ENCODE measurements at places on chromosomes 4 and X.

DNA sequence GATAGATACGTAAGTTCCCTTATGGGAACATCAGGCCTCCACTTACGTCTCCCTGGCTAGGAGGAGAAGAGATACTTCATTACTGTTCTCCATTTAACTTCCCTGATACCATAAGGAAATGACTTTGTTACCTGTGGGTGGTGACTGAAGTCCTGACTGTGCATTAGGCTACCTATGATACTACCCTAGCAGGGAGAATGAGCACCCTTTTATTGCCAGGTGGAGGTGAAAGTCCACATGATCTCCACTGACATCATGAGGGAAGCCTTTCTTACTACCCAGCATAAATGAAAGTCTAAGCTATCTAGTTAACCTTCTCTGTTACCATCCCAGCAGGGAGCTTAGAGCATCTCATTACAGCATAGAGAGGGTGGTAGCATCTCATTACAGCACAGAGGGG, 24.4 kb upstream of the LAMTOR3 start:
- H3K36me3 ChIP-seq: peaks cover 49% of the 10 kb centered on the region
- no peak overlapping the region for H3K27ac ChIP-seq
- no peak for DNase-seq
- H3K4me1 ChIP-seq: no peaks in the 10 kb centered on the region
- no peak overlapping the region for H3K4me3 ChIP-seq
- H3K27me3 ChIP-seq: no peaks in the 10 kb centered on the region

GRCh38 chr4:1445716-1446445, 39.6 kb upstream of the NKX1-1 start:
- H3K27ac ChIP-seq: no peak overlapping the region
- no peaks in the 10 kb centered on the region for H3K4me1 ChIP-seq
- no peak overlapping the region for H3K4me3 ChIP-seq
- DNase-seq: peak; percentile 59
- H3K36me3 ChIP-seq: no peaks in the 10 kb centered on the region

- no peak overlapping the region for H3K4me3 ChIP-seq
- no peaks in the 10 kb centered on the region for H3K27me3 ChIP-seq
- peaks cover 15% of the 10 kb centered on the region for H3K4me1 ChIP-seq
- peak overlapping the region; percentile 33 for H3K27ac ChIP-seq
- no peaks in the 10 kb centered on the region for H3K36me3 ChIP-seq
- no peak for DNase-seq
Observed at GRCh38 chr4:128525387-128525786, 237.8 kb upstream of the PGRMC2 start.

GRCh38 chrX:73615022-73615421, 52.0 kb downstream of the CHIC1 start:
- H3K27me3 ChIP-seq: no peaks in the 10 kb centered on the region
- H3K36me3 ChIP-seq: no peaks in the 10 kb centered on the region
- H3K27ac ChIP-seq: no peak overlapping the region
- DNase-seq: no peak

- no peaks in the 10 kb centered on the region for H3K4me1 ChIP-seq
- no peaks in the 10 kb centered on the region for H3K27me3 ChIP-seq
- no peaks in the 10 kb centered on the region for H3K36me3 ChIP-seq
- no peak overlapping the region for H3K4me3 ChIP-seq
- H3K27ac ChIP-seq: no peak overlapping the region
Observed at GRCh38 chrX:36950495-36951253, 57.5 kb upstream of the FAM47C start.

- DNase-seq: no peak
- H3K27ac ChIP-seq: peak overlapping the region; percentile 11
- no peaks in the 10 kb centered on the region for H3K27me3 ChIP-seq
Observed at GRCh38 chr4:87093443-87094123, 126.8 kb downstream of the KLHL8 start.

DNA sequence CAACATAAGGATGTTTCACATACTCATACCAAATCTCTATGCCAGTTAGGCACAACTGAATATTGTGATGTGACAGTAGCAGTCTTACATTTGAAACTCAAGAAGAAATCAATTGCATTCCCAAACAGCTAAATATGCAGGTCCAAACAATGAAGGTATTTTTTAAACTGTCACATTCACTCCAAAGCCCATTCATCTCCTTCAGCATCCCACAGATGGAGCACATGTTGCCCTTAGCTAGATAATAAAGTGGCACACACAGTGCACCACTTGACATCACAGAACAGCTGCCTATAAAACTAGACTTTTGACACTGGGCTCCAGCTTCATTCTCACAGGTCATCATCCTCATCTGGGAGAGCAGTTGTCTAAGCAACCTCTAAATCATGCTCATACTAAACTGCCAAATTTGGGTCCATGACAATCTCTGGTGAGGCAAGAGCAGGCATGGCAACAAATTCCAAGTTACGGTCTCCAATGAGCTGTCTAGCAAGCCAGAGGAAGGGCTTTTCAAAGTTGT, 26.2 kb upstream of the ARHGEF6 start:
- DNase-seq: no peak
- H3K36me3 ChIP-seq: no peaks in the 10 kb centered on the region
- H3K4me3 ChIP-seq: no peak overlapping the region

- peaks cover 19% of the 10 kb centered on the region for H3K4me1 ChIP-seq
- no peaks in the 10 kb centered on the region for H3K27me3 ChIP-seq
- H3K4me3 ChIP-seq: no peak overlapping the region
Observed at GRCh38 chr4:142318280-142318679, 527.8 kb downstream of the INPP4B start.

DNA sequence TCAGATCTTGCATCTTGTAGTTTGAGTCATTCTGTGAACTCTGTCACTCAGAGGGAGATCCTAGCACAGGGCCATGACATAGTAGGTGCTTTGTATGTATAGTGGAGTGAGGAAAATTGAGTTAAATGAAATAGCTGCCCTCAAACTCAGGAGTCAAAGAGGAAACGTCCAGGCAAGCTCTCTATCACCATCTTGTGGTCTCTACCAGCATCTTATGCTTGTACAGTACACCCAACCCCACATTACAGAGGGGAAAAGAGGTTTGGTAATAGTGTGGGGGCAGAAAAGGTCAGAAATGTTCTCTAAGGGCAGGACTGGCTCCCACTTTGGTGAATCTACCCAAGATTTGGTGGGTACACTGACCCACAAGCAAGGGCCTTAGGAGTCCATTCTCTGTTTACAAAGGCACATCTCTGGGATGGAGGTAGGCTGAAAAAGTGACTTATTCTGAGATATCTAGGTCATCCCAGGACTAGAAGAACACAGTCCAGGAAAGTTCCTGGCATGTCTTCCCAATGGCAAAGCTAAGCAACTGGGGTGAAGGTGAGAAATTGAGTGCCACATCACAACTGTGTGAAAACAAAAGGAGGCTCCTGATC, 131.8 kb downstream of the OR13H1 start:
- no peaks in the 10 kb centered on the region for H3K27me3 ChIP-seq
- H3K27ac ChIP-seq: no peak overlapping the region
- H3K4me3 ChIP-seq: no peak overlapping the region
- no peaks in the 10 kb centered on the region for H3K36me3 ChIP-seq
- no peaks in the 10 kb centered on the region for H3K4me1 ChIP-seq
- no peak for DNase-seq

DNA sequence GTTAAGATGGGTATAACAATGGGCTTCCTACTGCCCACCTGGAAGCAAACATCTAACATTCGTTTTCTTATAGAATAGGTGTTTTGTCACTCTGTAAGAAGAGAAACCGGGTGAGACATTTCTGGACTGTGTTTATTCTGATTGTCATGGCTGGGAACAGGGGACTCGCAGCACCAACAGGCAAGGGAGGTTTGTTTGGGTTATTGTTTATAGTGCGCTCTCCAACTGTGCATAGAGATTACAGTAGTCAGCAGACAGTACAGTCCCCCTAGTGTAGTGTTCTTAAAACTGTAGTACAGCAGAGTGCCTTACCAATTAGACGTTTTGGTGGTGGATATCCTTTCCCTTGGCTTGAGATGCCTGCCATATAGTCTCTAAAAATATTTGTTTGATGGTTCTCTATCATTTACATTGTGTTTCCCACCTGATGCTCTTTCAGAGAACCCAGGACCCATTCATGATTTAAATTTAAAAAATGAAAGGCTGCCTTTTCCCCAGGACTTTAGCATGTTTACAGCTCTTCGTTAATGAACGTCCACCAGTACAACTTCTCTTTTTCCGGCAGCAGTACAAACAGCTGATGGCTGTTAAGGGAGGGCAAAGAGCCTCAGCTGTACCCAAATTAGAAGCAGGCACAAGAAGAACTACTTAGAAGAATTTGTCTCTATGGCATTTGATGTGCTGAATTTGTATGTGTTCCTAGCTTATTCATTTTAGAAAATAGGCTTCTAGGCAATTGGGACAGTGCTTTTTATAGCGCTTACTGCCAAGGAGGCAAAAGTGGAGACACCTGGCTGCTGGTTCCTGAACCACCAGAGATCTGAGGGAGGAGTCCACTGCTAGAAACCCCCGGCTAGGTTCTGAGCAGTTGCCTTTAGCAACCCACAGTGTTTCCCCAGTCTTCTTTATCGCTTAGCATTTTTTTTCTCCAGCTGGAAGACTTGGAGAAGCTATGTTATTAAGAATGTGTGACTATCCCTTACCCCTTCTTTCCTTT, 1.0 kb upstream of the RNF150 start:
- peaks cover 12% of the 10 kb centered on the region for H3K27me3 ChIP-seq
- H3K4me3 ChIP-seq: no peak overlapping the region
- H3K36me3 ChIP-seq: no peaks in the 10 kb centered on the region
- H3K4me1 ChIP-seq: peaks cover 7% of the 10 kb centered on the region
- no peak overlapping the region for H3K27ac ChIP-seq

GRCh38 chr4:105126311-105127169, 20.1 kb upstream of the TET2 start:
- no peaks in the 10 kb centered on the region for H3K36me3 ChIP-seq
- no peak overlapping the region for H3K27ac ChIP-seq
- no peak for DNase-seq
- H3K27me3 ChIP-seq: no peaks in the 10 kb centered on the region
- no peaks in the 10 kb centered on the region for H3K4me1 ChIP-seq

- no peaks in the 10 kb centered on the region for H3K27me3 ChIP-seq
- H3K4me1 ChIP-seq: no peaks in the 10 kb centered on the region
- DNase-seq: no peak
- no peak overlapping the region for H3K27ac ChIP-seq
- H3K4me3 ChIP-seq: no peak overlapping the region
- H3K36me3 ChIP-seq: no peaks in the 10 kb centered on the region
Observed at GRCh38 chr4:138097912-138098600, 144.1 kb downstream of the SLC7A11 start.

GRCh38 chr4:148847544-148848255, 405.5 kb upstream of the NR3C2 start:
- no peak overlapping the region for H3K4me3 ChIP-seq
- H3K27ac ChIP-seq: no peak overlapping the region
- H3K4me1 ChIP-seq: no peaks in the 10 kb centered on the region

- peaks cover 5% of the 10 kb centered on the region for H3K4me1 ChIP-seq
- no peak overlapping the region for H3K4me3 ChIP-seq
- H3K36me3 ChIP-seq: no peaks in the 10 kb centered on the region
Observed at GRCh38 chr4:7328913-7329638, 105.7 kb downstream of the PSAPL1 start.

- DNase-seq: no peak
- H3K27ac ChIP-seq: no peak overlapping the region
- H3K4me3 ChIP-seq: no peak overlapping the region
- no peaks in the 10 kb centered on the region for H3K36me3 ChIP-seq
Observed at GRCh38 chrX:153434801-153435200, 11.1 kb downstream of the TREX2 start.

GRCh38 chr4:68132342-68132741, 2.7 kb upstream of the TMPRSS11F start:
- no peaks in the 10 kb centered on the region for H3K36me3 ChIP-seq
- no peaks in the 10 kb centered on the region for H3K27me3 ChIP-seq
- no peak overlapping the region for H3K4me3 ChIP-seq
- DNase-seq: no peak

- H3K4me1 ChIP-seq: no peaks in the 10 kb centered on the region
- no peaks in the 10 kb centered on the region for H3K27me3 ChIP-seq
- no peak for DNase-seq
- no peak overlapping the region for H3K4me3 ChIP-seq
Observed at GRCh38 chrX:8201896-8202331, 30.8 kb upstream of the VCX2 start.

DNA sequence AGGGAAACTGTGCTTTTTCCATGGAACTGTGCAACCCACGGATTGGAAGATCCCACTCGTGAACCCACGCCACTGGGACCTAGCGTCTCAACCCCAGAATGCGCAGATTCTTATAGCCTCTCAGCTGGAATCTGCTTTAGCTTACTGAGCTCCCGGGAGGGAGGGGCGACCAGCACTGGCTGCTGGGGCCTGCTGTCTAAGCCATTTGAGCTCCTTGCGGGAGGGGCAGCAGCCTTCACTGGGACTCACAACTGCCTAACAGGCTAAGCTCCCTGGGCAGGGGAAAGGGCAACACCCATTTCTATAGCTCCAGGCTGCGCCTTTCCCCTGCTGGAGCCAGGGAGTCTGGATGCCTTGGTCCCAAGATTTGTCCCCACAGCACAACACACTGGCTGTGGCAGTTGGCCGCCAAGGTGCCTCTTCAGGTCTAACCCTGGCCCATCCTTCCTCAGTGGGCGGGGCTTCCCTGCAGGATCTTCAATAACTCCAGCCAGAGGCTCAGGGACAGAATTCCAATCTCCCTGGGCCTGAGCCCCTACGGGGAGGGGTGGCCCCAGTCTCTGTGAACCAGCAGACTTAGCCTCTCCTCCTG, 451.7 kb upstream of the PITX2 start:
- no peak overlapping the region for H3K27ac ChIP-seq
- H3K4me1 ChIP-seq: no peaks in the 10 kb centered on the region
- no peaks in the 10 kb centered on the region for H3K27me3 ChIP-seq
- no peaks in the 10 kb centered on the region for H3K36me3 ChIP-seq
- no peak overlapping the region for H3K4me3 ChIP-seq

DNA sequence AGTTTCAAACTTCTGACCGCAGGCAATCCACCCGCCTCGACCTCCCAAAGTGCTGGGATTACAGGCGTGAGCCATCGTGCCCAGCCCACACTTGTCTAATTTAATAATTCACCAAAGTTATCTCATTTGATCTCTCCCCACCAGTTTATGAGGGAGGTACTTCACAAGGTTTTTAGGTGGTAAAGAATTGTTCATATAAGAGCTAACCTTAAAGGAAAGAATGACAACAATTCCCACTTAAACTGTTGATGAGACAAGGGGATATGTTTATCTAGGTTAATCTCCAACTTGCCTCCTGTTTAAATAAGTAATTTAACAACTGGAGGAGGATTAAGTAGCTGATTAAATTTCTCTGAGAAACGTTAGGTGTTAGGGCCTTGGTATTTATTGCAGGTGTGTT, 117.6 kb upstream of the CBLL2 start:
- H3K4me3 ChIP-seq: no peak overlapping the region
- no peaks in the 10 kb centered on the region for H3K36me3 ChIP-seq
- H3K4me1 ChIP-seq: no peaks in the 10 kb centered on the region
- no peak for DNase-seq
- no peak overlapping the region for H3K27ac ChIP-seq

DNA sequence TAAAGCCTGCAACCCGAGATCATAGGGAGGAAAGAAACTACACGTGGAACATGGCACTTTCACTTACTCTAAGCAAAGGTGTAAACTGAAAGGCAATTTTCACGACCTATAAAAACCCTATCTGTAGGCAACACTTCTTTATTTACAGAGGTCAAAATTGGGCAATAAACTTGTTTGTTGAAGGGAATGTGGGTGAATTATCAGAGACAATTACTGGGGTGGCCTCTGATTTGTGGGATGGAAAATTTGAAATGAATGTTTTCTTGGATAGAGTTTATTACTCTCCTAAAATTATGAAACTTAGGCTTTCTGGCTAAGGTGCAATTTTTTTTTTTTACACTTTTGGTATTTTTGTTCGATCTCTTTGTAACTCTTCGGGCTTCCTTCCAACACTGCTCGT, 734.1 kb upstream of the TENM3 start:
- H3K27me3 ChIP-seq: no peaks in the 10 kb centered on the region
- H3K4me1 ChIP-seq: no peaks in the 10 kb centered on the region
- H3K36me3 ChIP-seq: no peaks in the 10 kb centered on the region
- no peak overlapping the region for H3K4me3 ChIP-seq
- H3K27ac ChIP-seq: no peak overlapping the region
